SK-N-MC (cell line): ENCODE measurements at places on chromosomes 1 and 21.

GRCh38 chr1:208059409-208060001, 148.6 kb upstream of the CD34 start:
- no peak for DNase-seq

- DNase-seq, result no peak
These were observed 86.4 kb downstream of the MIS18A start for GRCh38 chr21:32192291-32193097.

DNA sequence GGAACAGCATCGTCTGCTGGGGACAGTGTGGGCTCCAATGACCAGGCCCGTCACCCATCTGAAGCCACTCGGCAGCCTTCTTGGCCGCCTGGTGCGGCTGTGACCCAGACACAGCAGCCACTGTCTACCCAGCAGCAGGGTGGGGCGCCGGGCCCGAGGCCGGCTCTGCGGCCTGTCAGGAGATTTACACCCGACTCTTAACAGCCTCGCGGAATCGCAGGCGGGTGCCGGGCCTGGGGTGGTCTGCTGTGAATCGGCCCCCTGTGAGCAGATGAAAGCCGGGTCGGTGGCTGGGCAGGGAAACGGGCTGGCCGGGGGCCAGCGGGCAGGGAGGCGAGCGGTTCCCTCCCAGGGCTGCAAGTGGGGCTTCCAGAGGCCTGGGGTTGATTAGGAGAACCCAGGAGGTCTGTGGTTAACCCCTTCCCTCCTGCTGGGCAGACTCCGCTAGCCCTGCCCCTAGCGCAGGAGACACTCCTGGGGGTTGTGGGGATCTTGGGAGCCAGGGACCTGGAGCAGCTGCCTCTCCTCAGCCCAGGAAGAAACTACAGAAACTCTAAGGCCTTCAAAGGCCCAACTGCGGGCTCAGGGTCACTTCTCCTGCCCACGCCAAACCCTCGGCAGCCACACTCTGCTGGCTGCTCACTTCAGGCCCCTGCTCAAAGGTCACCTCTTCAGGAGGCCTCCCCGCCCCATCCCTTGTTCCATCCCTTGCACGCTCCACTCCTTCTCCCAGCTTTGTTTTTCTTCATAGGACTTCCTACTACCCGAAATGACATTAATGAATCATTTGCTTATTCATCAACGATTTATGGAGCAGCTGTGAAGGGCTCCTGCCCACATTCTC, 15.6 kb downstream of the RUNX3 start:
- no peak for DNase-seq

GRCh38 chr1:41806472-41807155, 112.1 kb downstream of the HIVEP3 start:
- DNase-seq, result no peak

- no peak for DNase-seq
These were observed 11.4 kb downstream of the HP1BP3 start for GRCh38 chr1:20775700-20776099.
